ENCODE measurements at places on chromosomes 7 and 10. TPM values are rescaled to one million over a fixed set of nuclear protein-coding genes. Genes with fewer than 3 reads are reported as not detected.

GRCh38 chr10:88271761-88272543, 311.2 kb downstream of the RNLS start:
- no peak for DNase-seq

SPACDR gene
- 0.33 TPM for polyA plus RNA-seq

NDUFB8 gene
- polyA plus RNA-seq = 333 TPM

- DNase-seq = no peak
These were observed 30.8 kb upstream of the ZNF32 start for GRCh38 chr10:43679509-43679908.

All from A549 (cell line).